Renal cortex interstitium (tissue), 15 donors: ENCODE measurements at places on chromosomes 3 and 15. TPM values are rescaled to one million over a fixed set of nuclear protein-coding genes. Genes with fewer than 3 reads are reported as not detected.

The ITPR1 gene
- 56.4 TPM for polyA plus RNA-seq

The CFAP91 gene
- polyA plus RNA-seq = 21.8 TPM

The ZBTB11 gene
- 20.5 TPM for polyA plus RNA-seq

The SMCO1 gene
- not detected for polyA plus RNA-seq

DNA sequence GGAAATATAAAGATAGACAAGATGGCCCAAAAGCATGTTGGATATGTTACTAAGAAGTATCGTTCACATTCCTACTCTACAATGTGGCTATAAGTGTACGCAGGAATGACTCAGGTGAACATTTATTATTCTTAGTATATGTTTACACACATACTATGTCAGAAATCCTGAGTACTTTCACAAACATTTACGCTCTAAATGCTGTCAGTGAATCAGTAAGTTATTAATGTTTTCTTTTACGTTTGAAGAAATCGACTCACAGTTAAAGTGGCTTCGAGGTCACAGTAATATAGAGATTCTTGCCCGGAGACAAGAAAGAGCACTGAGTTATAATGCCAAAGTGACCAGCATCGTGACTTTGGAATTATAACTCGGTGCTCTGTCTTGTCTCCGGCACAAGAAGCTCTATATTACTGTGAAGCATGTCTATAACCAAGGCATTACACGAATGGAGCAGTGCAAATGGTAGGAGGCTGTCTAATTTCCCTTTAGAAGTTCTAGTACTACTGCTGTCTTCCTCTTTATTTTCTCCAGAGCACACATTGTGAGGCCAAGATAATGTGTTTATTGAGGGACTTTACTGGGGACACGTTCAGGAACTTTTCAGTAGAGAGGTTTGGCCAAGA, 61.8 kb upstream of the P3H2 start:
- DNase-seq = no peak

DNA sequence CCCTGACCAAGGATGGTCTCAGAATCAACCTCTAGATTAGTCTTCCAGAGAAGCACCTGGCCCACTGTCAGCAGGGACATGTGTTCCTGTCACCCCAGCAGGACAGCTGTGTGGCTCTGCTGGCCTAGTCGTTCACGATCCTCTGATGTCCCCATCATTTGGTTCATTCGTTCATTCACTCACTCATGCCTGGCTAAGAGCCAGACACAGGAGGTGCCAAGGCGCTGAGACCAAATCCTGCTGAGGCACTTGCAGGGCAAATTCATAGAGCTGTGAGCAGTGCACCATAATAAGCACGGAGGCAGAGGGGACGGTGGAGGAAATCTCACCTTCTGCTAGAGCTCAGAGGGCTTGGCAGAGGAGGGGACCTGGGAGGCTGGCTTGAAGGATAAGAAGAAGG, 49.9 kb upstream of the FGD5 start:
- DNase-seq = no peak

- no peak for DNase-seq
Measured at GRCh38 chr15:66702787-66703539, 927 bp downstream of the SMAD6 start.
